ENCODE measurements at places on chromosomes 12 and 14.

DNA sequence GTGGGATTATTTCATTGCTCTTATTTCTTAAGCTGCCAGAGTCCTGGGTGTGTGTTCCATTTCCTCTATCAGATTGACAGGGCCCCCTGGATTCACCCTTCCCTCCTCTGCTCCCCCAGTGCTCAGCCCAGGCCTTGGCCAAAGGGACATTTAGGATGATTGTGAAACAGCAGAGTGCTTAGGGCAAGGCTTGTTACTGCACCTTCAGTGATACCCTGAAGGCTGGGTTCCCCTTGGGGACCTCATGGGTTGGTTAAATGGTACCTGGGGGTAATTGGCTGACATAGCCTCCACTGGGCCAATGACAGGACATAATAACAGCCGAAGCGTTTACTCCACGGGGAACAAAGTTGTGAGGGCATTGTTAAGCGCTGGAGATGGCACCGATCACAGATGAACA is 1.3 kb upstream of the KRT72 start:
- DNase-seq = no peak

DNA sequence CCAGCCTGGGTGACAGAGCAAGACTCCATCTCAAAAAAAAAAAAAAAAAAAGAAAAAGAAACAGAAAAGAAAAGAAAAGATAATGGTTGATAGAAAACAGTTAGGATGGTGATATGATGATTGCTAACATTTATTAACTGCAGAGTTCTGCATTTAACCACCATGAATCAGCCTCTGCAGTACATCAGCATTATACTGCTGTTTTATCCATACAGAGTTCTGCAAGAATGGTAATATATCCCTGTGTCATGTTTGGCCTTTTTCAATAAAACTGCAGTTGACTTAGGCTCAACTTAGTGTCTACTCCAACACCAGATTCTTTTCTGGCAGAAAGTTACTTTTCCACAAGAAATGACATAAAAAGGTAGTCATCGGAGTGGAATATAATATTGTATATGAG is 62.6 kb downstream of the DUSP6 start:
- no peak for DNase-seq

DNA sequence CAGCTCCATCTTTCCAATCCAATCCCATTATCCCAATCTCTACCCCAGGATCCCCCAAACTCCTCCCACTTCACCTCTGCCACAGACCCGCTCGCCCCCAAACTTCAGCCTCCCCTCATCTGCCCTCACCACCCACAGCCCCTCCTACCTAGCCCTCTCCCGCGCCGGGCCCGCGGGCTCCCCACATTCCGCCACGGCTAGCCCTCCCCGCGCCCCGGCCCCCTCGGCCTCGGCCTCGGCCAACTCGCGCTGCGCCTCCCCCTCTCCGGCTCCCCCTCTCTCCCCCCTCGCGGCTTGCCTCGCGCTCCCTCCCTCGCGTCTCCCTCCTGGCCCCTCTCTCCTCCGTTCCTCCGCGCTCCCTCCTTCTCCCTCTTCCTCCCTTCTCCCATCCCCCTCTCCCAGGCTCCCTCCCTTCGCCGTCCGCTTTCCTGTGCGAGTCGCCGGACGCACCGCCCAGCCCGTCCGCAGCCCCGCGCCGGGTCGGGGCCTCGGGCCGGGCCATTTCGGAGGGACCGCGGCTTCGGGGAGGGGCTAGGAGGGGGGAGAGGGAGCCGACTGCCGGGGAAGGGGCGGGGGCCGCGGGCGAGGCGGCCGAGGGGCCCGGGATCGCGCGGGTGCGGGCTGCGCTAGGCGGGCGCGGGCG is at the start of gene ATN1:
TSS of gene ATN1 (plus strand) at position 581 of the 643 bp plus-strand sequence. CDS start 6,043 bp downstream, outside the sequence.
- no peak for DNase-seq

GRCh38 chr12:98783420-98783819 is 138.3 kb downstream of the APAF1 start:
- DNase-seq = no peak

DNA sequence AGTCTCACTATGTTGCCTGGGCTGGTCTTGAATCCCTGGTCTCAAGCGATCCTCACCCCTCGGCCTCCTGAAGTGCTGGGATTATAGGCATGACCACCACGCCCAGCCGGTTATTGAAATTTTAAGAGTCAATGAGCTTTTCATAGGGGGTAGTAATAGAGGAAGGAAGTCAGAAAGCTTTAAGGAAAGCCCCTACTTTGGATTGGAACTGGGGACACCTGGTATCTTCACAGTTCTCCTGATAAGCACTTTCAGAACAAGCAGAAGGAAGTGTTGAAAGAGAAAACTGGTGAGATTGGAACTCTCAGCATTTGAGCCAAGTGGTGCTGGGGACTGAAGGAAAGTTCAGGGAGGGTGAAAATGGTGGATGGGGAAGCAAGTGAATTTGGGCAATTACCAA is 5.1 kb downstream of the SLC4A8 start:
- DNase-seq = no peak

GRCh38 chr14:75494896-75495295 is 27.4 kb upstream of the BATF start:
- DNase-seq = no peak

DNA sequence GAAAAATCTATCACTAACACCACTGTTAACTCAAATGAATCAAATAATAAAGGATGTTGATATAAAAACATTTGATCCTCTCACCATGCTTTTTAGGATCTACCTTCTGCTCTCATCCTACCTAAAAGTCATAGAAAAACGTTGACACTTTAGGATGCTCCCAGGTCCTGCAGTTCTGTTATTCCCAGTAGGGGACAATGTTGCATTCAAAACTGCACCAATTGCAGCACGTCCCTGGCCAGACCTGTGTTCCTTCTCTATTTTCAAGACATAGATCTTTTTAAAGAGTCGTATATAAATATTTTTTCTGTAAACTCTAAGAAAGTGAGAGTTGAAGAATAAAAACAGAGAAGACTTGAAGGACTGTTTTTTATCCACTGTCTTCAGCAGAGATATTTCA is 8.8 kb downstream of the AICDA start:
- no peak for DNase-seq

DNA sequence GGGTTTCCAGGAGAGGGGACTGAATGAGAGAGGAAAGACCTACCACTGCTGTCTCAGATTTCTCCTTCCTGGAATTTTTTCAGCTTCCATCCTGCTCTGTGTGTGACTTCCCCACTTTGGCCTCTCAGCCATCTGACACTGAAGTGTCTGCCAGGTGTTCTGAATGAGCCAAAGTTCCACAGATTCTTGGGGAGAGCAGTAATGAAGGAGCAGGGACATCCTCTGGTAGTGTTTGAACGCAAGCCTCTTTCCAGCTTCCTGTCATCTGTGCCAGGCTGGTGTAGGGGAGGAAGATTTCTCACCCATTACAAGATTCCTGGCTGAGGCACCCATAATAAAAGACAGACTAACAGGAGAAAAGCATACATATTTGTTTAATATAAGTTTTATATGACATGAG is 141.7 kb upstream of the NRXN3 start:
- no peak for DNase-seq

DNA sequence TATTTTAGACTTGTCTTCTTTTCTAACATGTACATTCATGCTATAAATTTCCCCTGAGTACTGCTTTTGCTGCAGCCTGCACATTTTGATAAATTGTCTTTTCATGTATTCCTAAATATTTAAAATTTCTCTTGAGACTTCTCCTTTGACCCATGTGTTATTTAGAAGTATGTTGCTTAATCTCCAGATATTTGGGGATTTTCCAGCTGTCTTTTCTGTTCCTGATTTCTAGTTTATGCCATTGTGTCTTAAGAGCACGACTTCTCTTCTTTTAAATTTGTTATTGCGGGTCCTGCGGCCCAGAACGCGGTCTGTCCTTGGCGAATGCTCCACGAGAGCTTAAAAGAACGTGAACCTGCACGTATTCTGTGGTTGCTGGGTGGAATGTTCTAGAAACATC is 136.4 kb downstream of the KIF26A start:
- no peak for DNase-seq

DNA sequence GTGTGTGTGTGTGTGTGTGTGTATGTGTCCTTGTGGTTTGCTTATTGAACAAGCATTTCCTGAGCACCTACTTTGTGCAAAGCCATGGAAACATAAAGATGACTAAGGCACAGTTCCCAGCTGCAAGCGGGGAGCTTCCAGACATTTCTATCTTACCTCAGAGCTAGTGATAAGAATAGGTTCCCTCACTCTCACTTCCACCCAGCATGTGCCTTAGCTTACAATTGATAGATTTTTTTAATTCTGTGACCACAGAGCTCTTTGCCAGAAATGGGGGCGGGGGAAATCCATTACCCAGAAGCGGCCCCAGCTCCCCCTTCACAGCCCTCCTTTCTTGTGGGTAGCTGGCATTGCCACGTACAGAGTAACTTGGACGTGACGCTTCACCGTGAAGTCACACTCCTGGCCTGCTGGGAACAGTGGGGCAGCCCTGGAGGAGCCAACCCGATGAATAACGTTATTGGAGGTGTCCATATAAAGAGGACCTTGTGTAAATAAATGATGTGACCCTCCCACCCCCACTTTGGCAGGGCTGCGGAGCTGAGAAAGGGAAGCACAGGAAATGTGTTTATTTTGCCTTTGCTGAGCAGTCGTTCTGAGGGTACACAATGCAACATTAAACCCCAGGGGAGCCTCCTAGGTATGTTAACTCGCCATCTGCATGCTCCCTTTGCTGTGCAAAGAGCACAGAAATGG is 238.9 kb downstream of the CHST11 start:
- DNase-seq = no peak

DNA sequence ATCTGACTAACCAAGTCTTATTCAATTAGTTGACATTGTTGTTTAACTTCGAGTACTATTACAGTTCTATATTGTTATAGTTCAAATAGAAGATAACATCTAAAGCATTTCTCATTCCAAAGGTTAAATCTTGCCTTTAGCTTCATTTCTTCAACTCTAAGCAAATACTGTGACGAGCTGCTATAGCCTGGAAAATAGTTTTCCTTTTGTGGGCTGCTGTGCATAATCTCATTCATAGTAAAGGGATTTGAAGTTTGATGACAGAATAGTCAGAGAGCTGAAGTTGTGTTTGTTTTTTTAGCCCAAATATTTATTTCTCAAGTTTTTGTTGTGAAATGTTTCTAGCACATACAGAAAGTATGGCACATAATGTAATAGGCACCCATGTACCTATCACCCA is 13.4 kb downstream of the PSEN1 start:
- DNase-seq = no peak
